ENCODE measurements at places on chromosomes 16 and 17. TPM values are rescaled to one million over a fixed set of nuclear protein-coding genes. Genes with fewer than 3 reads are reported as not detected.

Gene MYL11
- 1.2 TPM for total RNA-seq

Gene CDH11
- total RNA-seq, result not detected

Gene TNFRSF13B
- total RNA-seq, result 0.52 TPM

DNA sequence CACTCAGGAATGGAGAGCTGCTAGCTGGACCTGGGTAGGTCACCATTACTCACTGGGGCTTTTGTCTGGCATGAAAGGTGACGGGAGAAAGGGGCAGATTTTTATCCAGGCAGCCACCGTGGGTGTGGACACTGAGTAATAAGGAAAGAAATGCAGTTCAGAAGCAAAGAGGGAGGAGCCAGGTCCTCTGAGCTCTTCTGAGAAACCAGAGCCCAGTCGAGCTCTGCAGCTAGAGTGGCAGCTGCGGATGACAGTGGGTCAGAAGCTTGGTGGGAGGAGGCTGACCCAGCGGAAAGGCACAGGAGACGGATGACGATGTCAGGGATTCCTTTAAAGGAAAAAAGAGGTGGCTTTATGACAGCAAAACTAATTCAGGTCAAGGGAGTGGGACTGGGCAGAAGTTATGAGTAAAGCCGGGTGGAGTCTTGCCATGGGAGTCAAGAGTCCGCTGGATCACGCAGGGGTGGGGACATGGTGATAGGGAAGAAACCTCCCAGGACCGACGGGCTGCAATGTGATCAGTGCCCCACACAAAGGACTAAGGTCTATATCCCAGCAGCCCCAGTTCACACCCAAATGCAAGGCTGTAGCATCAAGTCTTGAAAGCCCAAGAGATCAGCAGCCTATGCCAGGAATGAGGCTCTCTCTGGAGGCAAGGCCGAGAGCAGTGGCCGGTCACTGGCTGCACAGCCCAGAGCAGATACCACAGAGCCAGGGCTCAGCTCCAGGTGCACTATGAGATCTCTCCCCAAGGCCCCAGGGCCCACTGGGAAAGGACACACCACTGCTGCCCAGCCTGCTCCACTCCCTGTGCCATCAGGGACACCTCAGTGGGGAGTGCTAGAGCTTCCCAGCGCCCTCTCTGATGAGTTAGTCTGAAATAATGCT, 6.3 kb upstream of the MNT start:
- no peak overlapping the region for H3K4me3 ChIP-seq
- peak overlapping the region; percentile 27 for H3K27ac ChIP-seq
- peaks cover 2% of the 10 kb centered on the region for H3K36me3 ChIP-seq
- no peak for DNase-seq

DNA sequence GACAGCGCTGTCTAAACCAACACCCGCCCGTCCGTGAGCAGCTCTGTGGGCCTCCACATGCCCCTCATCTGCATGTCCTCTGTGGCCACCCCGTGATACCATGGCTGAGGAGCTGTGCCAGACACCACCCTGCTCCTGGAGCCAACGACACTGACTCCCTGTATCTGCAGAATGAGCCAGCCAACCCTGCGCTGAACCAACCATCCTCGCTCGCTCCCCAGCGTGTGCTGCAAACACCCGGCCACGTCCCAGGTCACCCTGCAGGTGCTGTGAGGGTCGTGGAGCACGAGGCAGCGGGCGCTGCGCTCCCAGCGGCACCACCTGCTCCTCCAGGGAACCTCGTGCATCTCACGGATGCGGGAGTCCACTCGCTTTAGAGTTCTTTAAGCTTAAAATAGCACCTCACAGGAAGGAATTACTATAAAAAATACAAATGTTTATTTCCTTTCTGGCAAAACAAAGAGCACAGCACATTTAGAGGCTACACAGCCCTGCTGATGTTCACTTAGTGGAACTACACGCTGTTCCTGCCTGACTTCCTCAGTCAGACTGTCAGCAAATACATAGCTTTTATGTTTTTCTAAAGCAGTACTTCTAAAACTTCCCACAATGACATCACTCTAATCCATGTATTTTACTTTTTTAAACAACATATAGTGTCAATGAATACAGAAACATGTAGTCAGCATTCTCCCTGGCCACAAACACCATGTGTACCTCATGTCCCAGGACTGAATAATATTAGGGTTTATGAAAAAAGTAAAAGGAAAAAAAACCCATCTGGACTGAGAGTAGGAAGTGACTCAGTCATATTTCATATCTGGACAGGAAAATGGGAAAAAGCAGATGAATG, 43.5 kb downstream of the MAP1LC3B start:
- H3K4me3 ChIP-seq, result peak overlapping the region; percentile 42

GRCh38 chr17:27531469-27531961, 75.3 kb downstream of the KSR1 start:
- H3K27me3 ChIP-seq, result no peaks in the 10 kb centered on the region
- H3K36me3 ChIP-seq, result peaks cover 14% of the 10 kb centered on the region
- DNase-seq, result no peak
- no peak overlapping the region for H3K4me3 ChIP-seq
- H3K27ac ChIP-seq, result no peak overlapping the region

DNA sequence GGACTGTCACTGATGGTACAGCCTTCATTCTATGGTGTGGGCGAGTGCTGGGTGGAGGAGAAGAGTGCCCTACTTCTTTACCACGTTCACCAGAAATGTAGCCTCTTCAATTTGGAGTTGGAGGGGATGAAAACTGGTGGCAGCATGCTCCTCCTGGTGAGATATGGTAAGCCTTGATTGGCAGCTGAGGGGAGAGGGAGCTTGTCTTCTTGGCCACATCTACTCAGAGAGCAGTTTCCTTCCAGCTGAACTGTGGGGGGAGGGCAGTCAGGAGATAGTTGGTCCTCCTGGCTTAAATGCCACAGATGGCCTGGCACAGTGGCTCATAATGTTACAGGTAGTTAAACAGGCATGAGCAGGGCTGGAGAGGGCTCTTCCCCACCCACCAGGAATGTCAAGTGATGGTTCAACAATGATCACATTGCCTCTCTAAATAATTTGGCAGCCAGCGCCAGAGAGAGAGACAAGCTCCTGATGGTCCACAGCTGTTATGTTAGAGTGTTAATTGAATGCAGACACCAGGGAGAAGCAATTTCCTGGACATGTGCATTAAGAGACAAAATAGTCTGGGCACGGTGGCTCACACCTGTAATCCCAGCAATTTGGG, 9.0 kb upstream of the MAPK3 start:
- H3K27ac ChIP-seq, result no peak overlapping the region
- peaks cover 5% of the 10 kb centered on the region for H3K4me1 ChIP-seq
- no peak overlapping the region for H3K4me3 ChIP-seq
- H3K36me3 ChIP-seq, result peaks cover 8% of the 10 kb centered on the region
- no peak for DNase-seq

- no peak for DNase-seq
- H3K36me3 ChIP-seq, result no peaks in the 10 kb centered on the region
- H3K4me3 ChIP-seq, result no peak overlapping the region
- no peak overlapping the region for H3K27ac ChIP-seq
Observed at GRCh38 chr17:36059406-36059805, 4.7 kb upstream of the CCL18 start.

DNA sequence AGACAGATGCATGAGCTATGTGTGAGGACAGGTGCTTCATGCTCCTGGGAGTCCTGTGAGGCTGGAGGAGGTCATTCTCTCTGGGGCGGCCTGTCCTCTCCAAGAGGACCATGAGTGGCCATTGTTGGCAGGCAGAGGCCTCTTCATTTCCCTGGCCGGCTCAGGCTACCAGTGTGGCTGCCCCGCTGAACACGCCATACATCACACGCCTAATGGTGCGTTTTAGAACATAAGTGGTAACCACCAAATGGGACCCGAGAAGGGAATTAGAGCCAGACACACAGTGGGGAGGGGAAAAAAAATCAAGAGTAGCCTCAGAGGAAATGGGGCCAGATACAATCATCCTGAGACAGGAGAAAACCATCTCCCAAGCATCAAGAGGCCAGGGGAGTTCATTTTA, 140.0 kb downstream of the SPACA3 start:
- no peak for DNase-seq
- H3K27ac ChIP-seq, result no peak overlapping the region
- H3K4me3 ChIP-seq, result no peak overlapping the region
- H3K36me3 ChIP-seq, result no peaks in the 10 kb centered on the region
- H3K27me3 ChIP-seq, result peaks cover 11% of the 10 kb centered on the region

- DNase-seq, result no peak
- H3K36me3 ChIP-seq, result no peaks in the 10 kb centered on the region
- no peak overlapping the region for H3K27ac ChIP-seq
- H3K27me3 ChIP-seq, result peaks cover 41% of the 10 kb centered on the region
Observed at GRCh38 chr17:44543213-44543904, 13.9 kb upstream of the FZD2 start.

All from activated naive CD8-positive, alpha-beta T cell treated with anti-CD3 and anti-CD28 coated beads for 36 hours (primary cell).